EH (cell line): ENCODE measurements at places on chromosomes 2 and 18.

- DNase-seq: no peak
These were observed 50.9 kb downstream of the HK2 start for GRCh38 chr2:74884866-74885265.

DNA sequence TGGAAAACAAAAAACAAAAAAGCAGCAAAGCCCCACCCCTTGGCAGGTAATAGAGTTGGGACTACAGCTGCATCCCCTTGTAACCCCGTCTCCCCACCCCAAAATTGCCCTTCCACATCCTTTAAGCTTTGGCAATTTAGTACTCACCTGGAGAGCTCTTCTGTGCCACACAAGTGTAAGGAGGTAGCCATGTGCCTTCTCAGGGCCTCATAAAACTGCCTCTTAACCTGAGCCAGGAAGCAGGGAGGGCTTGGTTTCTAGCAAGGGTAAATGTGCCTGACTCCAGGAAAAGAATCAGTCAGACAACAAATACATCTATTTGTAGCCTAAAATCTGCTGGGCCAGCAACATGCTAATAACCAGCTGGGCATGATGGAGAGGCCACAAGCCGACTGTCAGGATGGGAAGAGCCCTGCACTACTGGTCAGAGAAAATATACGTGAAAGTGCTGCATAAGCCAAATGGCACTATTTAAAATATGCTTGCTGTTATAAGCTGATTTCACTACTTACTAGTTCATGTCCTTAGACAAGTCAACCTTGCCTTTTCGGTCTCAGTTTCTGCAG, 46.3 kb downstream of the NOP58 start:
- no peak for DNase-seq

DNA sequence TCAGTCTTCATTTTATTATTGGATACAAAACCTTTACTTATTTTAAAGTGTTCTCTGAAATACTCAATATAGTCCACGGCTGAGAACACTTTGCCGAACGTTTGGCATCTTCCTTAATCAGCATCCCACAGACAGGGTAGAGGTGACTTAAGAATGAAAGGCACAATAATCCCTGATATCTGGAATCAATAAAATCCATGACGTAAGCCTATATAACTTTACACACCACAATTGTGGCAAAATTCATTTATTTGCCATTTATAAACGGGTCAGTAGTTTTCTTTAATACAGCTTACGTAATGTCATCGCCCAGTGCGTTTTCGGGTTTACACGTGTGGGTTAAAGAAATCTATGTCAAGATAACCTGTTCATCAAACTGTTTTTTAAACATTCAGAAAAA, 1.3 kb downstream of the MGAT4A start:
- DNase-seq: no peak

- no peak for DNase-seq
These were observed 25.8 kb downstream of the CAPN13 start for GRCh38 chr2:30781451-30781850.

GRCh38 chr18:77103187-77103850, 29.3 kb downstream of the MBP start:
- peak; percentile 67 for DNase-seq

DNA sequence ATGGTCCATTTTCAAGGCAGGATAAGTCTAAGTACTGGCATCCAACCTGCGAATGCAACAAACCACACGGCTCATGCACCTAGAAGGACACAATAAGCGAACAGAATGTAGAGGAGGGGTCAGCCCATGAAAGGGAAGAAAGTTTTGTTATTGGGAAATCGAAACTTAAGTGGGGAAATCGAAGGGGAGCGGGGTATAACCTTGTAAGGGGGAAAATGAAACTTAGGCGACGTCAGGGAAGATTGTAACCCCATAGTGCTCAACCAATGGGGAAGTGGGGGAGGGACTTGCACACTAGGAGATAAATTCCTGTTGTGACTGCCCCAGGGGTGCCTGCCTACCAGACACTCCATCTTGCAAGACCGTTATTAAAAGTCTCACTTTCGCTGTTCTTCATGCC, 15.6 kb upstream of the OTOF start:
- DNase-seq: no peak

- DNase-seq: no peak
These were observed 290.8 kb downstream of the KCNS3 start for GRCh38 chr2:18169121-18169892.

DNA sequence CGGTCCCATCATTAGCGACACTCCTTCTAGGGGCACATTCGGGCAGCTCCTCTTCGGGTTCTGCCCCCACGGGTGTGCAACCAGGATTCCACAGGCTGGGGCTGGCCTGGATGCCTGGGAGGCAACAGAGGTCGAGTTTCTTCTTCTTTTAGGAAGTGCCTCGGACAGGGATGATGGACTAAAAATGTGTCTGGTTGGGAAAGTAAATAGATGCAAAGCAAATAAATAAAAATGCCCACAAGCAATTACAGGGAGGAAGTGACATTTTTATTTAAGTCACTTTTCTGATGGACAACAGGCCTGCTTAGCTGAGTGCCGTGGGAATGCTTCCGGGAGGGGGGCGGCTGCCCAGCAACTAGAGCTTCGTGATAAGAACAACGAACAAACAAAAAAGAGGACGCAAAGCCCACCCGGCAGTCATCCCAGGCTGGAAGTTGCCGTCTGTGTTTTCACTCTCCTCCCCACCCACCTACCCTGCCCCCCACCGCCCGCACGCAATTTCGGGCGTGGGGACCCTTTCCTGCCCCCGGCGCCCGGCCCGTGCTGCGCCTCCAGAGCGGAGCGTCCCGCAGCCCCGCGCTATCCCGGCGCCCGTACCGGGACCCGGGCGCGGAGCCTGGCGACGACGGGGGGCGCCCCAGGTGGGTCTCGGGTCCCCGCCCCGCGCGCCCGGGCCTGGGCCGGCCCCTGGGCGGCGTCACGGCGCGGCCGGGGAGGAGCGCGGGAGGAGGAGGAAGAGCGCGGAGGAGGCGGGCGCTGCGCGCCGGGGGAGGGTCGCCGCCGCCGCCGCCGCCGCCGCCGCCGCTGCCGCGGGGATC, 412 bp upstream of the NCK2 start:
- peak; percentile 62 for DNase-seq
